ENCODE measurements at places on chromosomes 6 and 20.

DNA sequence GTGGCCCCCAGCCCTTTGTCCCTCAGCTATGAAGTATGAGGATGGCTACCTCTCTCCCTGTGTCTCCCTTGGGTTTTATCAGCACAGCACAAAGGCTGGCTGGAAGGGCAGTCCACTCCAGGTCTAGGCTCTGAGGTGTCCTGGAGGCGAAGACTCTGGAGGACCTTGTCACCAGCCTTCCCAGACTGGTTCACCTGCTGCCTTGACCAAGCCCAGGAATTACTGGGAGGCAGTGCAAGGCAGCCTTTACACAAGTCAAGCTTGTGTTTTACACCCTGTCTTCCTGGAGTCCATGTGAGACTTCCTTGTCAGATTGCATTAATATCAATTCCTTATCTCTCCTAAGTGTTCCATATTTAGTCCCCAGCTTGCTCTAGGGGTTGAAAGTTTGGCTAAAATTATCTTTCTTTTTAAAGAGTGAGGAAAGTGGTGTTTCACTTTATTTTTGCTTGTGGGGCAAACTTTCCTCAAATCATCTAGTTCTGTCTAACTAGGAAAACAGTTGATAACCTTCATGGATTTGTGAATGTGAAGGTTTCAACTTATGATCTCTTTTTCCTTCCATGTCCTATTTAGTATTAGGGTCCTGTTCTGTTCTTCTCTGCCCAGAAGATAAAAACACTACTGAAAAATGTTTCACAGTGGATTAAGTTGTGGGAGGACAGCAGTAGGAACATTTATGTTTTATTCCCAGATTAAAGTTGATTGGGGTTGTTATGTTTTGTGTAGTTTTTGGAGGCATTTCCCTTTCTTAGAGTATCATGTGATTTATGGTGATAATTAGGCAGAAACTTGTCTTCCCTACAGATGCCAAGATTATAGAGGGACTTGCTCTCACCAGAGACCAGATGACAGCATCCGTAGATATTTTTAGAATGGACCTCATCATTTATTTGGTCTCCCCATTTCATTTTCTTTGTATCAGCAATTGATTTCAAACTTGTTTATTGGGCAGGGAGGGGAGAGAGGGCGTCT lies 114.8 kb downstream of the FOXO3 start:
- no peak for DNase-seq

DNA sequence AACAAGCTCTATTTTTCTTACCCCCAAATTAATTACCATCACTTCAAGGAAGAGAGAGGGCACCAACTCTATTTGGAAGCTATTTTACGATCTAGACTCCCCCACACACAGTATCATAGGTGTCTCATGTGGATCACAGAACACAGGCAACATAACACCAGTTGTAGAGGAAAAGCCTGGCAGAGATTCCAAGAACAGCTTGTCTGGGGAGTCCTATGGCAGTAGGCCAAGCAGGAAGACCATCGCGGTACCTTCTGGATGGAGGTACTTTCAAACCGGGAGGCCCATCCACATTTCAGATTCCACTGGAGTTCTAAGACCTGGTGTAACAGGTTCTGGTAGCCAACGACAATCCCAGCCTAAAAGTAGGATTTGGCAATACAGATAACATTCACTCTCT lies 37.6 kb upstream of the SPDEF start:
- no peak for DNase-seq

DNA sequence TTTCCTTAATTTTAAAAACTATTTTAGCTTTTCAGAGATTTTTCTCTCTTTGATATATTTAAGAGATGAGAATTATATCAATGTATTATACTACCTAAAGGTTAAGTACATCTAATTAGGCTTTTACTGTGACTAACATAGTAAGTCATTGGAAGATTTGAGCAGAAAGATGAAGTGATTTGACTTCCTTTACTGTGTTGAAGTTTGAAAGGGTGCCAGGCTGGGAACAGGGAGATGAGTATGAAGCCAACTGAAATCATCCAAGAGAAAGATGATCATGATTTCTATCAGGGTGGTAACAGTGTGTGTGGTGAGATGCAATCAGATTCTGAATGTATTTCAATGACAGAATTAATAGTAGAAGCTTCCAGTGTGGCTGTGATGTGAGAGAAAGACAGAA lies 87.3 kb downstream of the TRDN start:
- DNase-seq: no peak

- no peak for DNase-seq
Measured at GRCh38 chr6:55974688-55975087, 99.3 kb upstream of the BMP5 start.

GRCh38 chr20:38569747-38570525 lies 11.1 kb upstream of the ADIG start:
- no peak for DNase-seq

GRCh38 chr6:142883011-142883410 lies 62.0 kb downstream of the HIVEP2 start:
- peak; percentile 50 for DNase-seq

- DNase-seq: no peak
Measured at GRCh38 chr6:21189759-21190158, 403.8 kb upstream of the SOX4 start.

DNA sequence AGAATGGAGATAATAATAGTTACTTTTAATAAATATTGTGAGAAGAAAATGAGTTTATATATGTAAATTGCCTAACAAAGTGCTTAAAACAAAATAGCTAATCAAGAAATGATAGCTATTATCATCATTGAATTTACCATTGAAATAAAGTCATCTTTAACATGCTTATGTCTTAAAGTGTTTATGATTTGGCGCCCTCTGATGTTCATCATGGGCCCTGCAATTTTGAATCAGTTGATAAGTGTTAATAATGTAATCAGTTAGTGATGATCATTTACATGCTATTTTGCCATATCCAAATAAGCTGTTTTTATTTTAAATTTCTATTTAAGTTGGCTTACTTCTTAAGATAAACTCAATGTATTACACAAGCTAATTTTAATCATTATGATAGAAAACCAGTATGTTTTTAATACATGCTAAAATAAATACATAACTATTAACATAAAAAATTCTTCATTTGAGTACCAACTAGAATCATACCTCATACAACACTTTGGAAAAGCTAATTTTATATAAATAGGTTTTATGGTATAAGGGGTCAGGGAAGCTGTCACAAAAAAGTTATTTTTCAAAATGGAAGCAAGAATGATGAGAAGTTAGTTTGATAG lies 39.2 kb upstream of the TPD52L1 start:
- DNase-seq: peak; percentile 64

- DNase-seq: no peak
Measured at GRCh38 chr20:61524951-61525666, 273.0 kb downstream of the CDH4 start.

GRCh38 chr6:40910260-40910893 lies 128.6 kb downstream of the UNC5CL start:
- no peak for DNase-seq

- DNase-seq: no peak
Measured at GRCh38 chr20:19888269-19888671, 128.9 kb upstream of the NAA20 start.

Measured in EL (cell line).